ENCODE measurements at places on chromosomes 12 and 14. TPM values are rescaled to one million over a fixed set of nuclear protein-coding genes. Genes with fewer than 3 reads are reported as not detected.
A peak's percentile ranks its signal among the peaks of the same experiment; 100 is the strongest.

DNA sequence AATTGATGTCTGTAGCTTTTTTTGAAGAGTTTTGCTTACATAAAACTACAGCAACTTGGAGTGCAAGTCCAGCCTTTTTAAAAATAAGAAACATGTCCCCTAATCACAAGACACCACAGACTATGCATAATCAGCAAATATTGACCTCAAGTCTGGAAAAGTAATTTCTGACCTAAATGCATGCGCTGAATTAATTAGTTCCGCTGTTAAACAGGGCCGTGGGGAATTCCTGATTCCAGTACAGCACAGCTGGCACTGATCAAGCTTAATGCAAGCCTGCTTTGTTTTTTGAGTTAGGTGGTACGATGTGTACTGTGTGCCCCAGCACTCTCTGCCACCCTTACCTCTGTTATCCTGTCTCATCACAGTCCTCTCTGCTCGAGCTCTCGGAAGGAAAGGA is 9.2 kb downstream of the MLH3 start:
- DNase-seq, result no peak

DNA sequence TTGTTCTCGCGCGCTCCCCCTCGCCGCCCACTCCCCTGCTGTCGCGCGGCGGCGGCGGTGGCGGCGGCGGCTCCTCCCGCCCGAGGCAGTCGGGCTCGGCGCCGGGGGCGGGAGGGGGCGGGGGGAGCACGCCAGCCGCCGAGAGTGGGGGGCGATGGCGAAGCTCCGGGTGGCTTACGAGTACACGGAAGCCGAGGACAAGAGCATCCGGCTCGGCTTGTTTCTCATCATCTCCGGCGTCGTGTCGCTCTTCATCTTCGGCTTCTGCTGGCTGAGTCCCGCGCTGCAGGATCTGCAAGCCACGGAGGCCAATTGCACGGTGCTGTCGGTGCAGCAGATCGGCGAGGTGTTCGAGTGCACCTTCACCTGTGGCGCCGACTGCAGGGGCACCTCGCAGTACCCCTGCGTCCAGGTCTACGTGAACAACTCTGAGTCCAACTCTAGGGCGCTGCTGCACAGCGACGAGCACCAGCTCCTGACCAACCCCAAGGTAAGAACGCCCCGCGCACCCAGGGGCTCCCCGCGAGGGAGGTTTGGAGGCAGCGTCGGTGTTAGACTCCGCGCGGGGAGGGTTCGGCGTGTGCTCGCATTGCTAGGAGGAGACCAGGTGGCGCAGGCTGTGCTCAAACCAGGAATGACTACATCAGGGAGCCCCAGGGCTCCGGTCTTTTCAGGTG is 629 bp downstream of the KCNMB4 start:
- DNase-seq, result peak; percentile 31

LRRK2 gene
- total RNA-seq, result 28.7 TPM

ACAD10 gene
- 34.2 TPM for total RNA-seq

- DNase-seq, result peak; percentile 79
Measured at GRCh38 chr12:92899386-92900001, 29.6 kb downstream of the EEA1 start.

DNA sequence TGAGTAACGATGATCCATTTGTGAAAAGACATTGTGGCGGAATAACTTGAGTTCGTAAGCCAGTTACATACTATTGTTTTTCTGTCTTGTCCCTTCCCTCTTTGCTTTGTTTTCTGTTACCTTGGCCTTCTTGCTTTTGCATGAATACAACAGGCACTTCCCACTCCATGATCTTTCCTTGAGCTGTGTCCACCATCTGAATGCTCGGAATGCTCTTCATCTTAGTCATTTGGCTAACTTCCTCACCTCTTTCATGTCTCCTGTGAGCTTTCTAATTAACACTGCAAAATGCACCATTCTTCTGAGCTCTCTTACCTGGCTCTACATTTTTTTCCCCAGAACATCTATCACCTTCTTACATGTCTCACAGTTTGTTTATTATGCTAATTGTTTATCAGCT is 10.0 kb downstream of the KNTC1 start:
- no peak for DNase-seq

OASL gene
- 3.1 TPM for total RNA-seq

RAPGEF3 gene
- total RNA-seq, result 54.8 TPM

All from mucosa of gallbladder (tissue), 1 donor.